ENCODE measurements at places on chromosomes 11 and 22.

- DNase-seq, result no peak
These were observed 2.2 kb downstream of the ZNF143 start for GRCh38 chr11:9462806-9463537.

GRCh38 chr11:19656140-19656541, 56.5 kb upstream of the NAV2 start:
- DNase-seq, result no peak

- no peak for DNase-seq
These were observed 26.9 kb upstream of the TBCEL start for GRCh38 chr11:120996973-120997372.

DNA sequence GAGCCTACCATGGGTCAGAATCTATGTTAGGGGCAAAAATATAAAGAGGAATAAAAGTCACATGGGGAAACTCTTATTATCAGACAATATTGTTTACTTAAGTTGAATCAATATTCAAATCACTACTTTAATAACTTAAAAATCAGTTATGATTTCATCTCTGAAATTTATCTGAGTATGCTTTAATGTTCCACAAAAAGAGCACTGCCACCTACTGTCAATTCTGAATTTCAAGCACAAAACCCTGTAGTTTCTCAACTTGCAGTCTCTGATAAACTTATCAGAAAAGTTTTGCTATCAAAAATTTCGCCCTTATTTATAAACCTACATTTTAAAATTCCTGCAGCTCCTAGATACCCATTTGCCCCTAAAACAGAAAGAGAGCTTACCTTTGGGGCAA, 47.3 kb downstream of the RDX start:
- DNase-seq, result no peak

GRCh38 chr11:118358071-118358470, 1.3 kb upstream of the UBE4A start:
- no peak for DNase-seq

DNA sequence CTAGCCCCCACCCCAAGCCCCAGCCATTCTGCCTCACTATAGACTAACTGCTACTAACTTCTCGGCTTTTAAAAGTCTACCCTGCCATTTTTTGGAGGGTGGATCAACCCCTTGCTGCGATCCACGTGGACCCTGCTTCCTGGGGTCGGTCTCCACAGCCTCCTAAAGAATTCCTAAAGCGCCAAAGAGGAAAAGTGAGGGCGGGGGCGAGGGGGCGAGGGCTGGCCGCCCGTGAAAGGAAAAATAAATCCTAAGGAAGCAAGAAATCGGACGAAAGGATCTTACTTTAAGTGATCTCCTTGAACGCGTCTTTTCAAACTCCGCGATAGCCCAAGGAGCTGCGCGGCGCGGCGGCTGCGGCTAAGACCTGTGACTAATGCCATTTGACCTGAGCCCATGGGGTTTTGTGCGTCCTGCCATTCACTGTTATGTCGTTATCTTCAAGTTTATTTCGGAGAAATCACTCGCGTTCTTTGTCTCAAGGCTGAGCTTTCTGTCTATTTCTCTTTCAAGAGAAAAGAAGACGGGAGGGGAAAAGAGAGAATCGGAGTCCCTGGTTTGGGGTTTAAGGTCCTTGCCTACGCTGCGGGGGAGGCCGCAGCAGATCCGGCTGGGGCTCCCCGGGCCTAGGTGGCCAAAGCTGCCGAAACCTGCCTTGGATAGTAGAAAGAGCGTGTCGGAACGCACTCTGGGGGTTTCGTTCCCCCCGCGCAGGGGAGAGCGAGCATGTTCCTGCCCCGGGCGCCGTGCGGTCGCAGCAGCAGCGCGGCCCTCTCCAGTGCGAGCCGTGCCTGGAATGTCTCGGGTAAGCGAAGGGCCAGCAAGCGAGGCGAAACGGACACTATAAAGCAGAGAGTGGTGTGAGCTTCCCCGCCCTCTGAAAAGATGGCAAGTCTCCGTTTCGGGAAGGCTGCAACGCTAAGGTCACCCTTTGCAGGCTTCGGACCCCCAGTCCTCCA, 2.8 kb upstream of the DBX1 start:
- DNase-seq, result no peak

GRCh38 chr11:72673284-72673942, 809 bp downstream of the PDE2A start:
- DNase-seq, result no peak

DNA sequence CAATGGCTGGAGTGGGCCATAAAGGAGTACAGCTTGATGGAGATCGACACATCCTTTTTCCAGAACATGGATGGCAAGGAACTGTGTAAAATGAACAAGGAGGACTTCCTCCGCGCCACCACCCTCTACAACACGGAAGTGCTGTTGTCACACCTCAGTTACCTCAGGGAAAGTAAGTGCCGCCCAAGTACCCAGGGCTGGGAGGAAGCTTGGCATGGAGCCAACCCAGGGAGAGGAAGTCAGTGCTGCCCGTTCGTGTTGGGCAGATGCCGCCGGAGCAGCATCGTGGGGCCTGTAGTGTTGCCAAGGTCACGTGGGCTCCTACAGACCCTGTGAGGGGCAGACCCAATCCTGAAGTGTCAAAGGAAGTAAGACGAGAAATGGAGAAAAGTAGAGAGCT, 78.9 kb downstream of the FLI1 start:
- DNase-seq, result no peak

GRCh38 chr22:23182309-23183060, 2.2 kb downstream of the BCR start:
- peak; percentile 46 for DNase-seq

- no peak for DNase-seq
These were observed 220.5 kb upstream of the B3GAT1 start for GRCh38 chr11:134632347-134633119.

- no peak for DNase-seq
These were observed 26.0 kb downstream of the OSBPL5 start for GRCh38 chr11:3139086-3139440.

DNA sequence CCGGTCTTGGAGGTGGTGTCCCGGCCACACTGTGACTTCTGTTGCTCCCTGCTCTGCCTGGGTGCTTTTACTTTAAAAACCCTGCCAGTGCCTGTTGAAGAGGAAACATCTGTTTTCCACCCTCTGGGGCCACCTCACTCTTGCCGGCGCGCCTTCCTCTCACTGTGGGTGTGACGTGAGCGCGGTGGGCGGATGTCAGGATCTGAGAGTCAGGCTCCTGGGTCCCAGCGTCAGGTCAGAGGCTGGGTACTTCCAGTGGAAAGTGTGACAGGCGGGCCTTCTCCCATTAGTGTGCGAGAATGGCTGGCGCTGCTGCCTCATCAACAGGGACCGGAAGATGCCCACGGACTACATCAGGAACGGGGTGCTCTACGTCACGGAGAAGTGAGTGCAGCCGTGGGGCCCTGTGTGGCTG, 54.2 kb downstream of the GRAMD4 start:
- no peak for DNase-seq

GRCh38 chr22:45777046-45777851, 105.6 kb downstream of the ATXN10 start:
- DNase-seq, result no peak

DNA sequence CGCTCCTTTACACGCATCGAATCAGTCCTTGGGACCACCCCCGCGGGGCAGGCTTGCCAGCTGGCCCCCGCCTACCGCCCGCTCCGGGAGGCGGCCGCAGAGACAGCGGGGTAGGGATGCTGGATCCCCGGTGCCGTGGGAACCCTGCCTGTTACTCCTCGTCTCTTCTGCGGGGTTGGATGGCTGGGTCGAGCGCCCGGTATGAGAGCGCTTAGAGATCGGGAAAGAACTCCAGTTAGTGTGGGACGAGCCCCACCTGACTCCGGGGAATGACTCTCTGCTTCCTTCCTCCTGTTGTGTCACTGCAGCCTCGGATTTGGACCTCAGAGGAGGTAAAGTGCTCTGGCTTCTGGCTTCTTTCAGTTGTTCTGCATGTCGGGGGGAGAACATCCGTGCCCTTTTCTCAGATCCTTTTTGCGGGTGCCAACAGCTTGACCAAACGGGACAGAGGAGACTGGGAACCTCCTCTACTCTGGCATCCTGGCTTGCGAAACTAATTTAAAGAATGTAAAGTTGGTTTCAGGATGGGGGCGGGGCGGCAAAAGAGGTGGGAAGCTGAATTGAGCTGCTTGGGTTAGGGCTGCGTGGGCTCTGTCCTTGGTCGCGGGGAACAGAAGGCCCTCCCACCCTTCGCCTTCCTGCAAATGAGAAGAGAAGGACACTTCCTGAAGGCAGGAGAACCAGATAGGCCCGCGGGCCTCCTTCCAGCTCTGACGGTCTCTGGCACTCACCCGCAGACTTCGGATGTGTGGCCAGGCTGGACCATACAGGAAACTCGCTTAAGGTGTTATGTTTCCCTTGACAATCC, 938 bp downstream of the LAYN start:
- no peak for DNase-seq

- no peak for DNase-seq
These were observed 2.8 kb downstream of the ZFTA start for GRCh38 chr11:63765688-63766241.

GRCh38 chr22:27218012-27218920, 560.9 kb downstream of the MIAT start:
- DNase-seq, result no peak

DNA sequence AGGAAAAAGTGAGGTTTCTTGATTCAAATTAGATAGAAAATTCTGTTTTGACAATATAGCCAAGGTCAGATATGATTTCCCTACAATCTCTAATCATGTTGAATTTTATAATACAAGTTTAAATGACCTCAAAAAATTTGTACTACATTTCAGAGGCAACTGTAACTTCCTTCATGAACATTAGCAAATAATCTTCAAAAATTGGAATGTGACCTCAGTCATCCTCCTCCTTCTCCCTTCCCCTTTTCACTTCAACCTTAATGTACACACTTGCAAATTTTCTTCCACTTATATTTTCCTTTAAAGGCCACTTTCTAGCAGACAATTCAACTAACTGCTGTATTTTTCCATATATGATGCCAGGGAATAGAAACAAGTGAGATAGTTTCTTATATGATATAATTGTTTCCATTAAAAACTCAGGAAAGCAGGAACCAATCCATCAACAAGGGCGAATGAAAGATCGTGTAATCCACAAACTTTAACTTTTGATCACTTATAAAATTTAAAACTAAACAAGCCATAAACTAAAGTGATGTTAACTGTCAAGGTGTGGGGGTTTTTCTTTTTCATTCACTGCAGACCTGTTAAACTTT, 60.3 kb downstream of the MAML2 start:
- DNase-seq, result no peak

DNA sequence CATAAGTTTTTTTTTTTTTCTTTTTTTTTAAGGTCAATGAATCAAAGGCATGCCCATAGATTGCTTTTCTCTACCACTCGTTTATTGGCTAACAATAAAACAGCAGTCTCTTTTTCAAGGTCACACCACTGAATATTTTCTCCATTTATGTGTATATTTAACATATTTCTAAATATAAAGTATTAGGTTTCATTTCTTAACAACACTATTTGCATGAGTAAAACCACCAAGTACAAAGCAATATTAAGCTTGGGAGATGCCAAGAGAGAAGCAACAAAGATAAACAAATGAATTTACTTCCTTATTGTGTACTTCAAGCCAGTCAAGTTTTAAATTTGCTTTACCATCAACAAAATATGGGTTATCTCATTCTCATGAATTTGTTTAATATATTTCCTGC, 708.9 kb upstream of the CCDC179 start:
- no peak for DNase-seq
